ENCODE measurements at places on chromosomes 7 and 10.

DNA sequence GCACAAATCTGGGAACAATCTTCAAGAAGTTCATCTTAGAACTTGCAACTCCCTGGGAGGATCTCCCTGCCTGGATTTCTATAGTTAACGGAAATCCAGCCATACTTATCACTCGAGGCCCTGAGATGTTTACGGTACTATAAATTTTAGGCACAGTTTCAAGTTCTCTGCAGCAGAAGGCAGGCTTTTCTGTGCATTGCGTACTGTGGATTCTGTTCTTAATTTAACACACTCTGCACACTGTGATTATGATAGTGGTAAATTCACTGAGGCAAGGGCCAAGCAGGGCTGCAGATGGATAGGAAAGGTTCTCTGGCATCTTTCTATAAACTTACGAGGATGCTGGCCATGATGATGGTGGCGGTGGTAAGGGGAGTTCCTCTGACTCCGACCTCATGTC lies 10.6 kb downstream of the INHBA start:
- DNase-seq: no peak

- no peak for DNase-seq
Observed at GRCh38 chr10:95309958-95310357, 19.2 kb upstream of the PDLIM1 start.

GRCh38 chr7:20596653-20597052 lies 18.8 kb upstream of the ABCB5 start:
- DNase-seq: no peak

GRCh38 chr7:116786791-116787443 lies 75.5 kb upstream of the CAPZA2 start:
- DNase-seq: peak; percentile 2

GRCh38 chr10:107474650-107475049 lies 310.1 kb upstream of the SORCS1 start:
- DNase-seq: no peak

DNA sequence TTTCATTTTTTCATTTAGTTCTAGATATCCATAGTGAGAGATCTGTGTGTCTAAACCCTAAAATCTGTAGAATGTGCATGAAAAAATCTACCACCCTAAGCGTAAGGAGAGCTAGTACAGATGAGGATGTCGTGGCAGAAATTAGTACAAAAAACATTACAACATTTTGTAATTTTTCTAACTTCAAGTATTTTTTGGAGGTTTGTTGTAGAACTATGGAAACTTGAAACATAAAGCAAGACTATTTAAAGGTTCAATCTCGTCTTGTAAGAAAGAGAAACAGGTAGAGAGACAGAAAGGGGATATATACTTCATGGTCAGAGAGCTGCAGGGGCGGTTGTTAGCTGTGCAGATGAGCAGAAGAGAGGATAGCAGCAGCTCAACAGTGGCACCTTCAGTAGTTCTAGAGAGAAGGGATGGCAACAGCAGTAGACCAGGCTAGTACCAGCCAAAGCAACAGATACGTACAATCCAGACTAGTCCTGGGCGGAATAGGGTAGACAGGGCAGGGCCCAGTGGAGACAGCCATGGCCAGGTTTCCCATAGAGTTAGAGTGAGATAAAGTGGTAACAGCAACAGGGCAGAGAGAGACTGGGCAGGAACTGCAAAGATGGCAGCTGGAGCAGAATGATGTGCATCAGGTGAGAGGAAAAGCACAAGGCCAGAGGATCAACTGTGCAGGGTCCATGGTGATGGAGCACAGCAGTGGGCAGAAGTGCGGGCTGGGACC lies 145.2 kb downstream of the FRMD4A start:
- peak; percentile 50 for DNase-seq

DNA sequence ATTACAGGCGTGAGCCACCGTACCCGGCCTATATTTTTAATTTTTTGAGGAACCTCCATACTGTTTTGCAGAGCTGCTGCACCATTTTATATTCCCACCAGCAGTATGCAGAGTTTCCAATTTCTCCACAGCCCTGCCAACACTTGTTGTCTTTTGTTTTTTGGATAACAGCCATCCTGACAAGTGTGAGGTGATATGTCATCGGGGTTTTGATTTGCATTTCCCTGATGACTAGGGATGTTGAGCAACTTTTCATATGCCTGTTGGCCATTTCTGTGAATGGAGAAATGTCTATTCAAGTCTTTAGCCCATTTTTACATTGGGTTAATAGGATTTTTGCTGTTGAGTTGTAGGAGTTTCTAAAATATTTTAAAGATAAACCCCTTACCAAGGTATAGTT lies 22.2 kb downstream of the ENTPD7 start:
- no peak for DNase-seq

DNA sequence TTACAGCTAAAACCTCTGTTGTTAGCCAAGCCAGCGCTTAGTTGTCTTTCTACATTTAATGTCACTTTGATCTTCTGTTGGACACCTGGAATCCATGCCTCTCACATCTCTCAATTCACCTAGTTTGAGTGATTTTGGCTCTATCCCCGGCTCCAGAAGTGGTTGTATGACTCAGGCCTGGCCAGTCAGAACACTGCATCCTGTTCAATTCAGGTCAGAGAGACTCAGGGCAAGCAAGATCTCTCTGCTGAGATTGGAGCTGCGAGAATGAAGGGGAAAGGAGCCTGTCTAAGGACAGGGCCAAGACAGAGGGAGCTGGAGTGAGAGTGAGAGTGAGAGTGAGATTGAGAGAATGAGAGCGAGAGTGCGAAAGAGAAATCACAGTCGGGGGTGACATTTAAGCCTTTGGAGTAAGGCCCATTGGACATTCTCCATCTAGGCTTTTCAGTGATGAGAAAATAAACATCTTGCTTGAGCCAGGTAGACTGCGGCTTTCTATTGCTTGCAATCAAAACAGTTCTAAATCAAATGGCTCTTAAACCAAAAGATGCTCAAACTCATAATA lies 83.3 kb upstream of the DYNC1I1 start:
- no peak for DNase-seq

DNA sequence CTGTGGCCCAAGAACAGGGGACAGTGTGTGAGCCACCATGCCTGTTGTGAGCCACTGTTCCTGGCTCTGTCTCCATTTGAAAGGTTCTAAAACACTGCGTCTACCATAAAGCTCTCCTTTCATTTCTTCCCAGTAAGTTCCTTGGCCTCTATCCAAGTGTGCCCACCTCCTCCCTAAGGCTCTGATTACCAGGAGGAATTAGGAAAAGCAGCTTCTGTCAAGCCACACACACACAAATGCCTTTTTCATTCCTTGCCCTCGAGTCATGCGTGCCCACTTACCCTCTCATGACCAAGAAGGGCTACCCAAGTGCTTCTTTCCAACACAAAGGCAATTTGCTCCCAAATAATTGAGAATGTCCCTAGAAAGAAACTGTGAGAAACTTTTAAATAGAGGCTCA lies 70.8 kb upstream of the PARD3 start:
- no peak for DNase-seq

DNA sequence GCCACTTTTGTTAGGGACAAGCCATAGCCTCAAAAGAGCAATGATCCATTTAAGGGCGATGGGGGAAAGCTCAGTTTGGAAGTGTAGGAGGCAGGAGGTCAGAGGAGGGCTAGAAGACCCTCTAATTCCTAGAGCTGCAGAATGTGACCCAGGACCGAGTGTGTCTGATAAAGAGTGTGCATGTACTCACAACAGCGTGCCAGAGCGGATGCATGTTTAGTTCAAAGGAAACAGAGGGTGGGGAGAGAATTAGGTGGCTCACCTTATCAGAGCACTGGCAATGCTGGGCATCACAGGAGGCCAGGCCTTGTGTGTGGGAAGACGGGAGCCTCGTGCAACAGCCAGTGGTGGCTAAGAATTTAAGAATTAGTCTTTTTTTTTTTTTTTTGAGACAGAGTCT lies 133.9 kb upstream of the COBL start:
- no peak for DNase-seq

DNA sequence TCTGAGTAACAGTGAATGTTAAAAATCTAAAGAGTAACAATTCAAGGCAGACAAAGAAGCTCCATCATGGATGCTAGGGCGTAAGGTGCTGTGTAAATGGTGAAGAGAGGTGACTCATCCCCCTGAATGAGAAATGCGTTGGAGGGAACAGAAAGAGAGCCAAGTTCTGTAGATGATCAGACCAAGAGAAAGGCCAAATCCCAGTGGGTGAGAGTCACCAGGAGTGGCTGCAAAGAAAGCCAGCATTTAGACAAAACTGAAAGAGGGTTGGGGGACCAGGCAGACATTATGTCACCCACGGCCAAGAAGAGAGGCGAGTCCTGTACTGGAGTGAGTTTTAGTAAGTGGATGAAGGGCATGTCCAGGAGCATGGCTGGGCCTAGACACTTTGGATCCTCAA lies 153.1 kb downstream of the TRIL start:
- DNase-seq: no peak

DNA sequence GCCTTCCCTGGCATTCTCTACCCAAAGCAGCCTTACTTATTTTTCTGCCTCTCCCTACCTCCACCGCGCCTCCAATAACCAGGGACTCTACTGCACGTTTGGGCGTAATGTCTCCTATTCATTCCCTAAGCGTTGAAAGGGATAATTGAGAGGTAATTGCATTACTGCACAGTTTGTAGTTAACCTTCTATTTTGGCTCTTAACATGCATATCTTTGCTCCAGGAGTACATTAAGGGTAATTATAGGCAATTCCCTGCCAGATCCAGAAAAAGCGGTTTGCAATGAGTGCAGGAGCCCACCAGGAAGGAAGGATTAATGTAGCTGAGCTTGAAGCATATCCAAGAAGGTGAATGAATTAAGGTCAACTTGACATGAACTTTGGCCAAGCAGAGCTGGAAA lies 558.4 kb downstream of the TYW1 start:
- DNase-seq: no peak

DNA sequence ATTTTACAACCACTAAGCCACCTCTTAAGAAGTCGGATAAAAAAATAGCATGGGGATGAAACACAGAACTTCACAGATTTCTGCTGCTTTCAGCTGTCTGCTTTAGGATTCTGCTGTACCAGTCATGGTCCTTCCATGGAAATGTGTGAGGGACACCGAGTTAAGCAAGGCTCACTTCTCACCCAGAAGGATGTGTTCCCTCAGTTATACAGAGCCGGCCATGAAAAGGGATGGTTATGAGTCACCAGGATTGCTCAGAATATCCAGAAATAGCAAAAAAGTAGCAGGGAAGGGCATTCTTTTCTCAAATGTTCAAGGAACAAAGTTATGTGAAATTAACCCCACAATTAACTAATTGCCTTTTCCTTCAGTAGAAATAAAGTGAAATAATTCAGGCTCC lies 124.4 kb downstream of the AMPH start:
- no peak for DNase-seq

- no peak for DNase-seq
Observed at GRCh38 chr7:106413446-106413845, 128.7 kb upstream of the NAMPT start.

- no peak for DNase-seq
Observed at GRCh38 chr7:142788303-142789289, 17.8 kb downstream of the PRSS2 start.

GRCh38 chr7:99325001-99325493 lies 651 bp upstream of the ARPC1A start:
- DNase-seq: no peak

GRCh38 chr10:32326680-32327363 lies 20.1 kb downstream of the EPC1 start:
- no peak for DNase-seq

- DNase-seq: no peak
Observed at GRCh38 chr10:122323189-122323588, 51.3 kb upstream of the PLEKHA1 start.

GRCh38 chr10:31383810-31384588 lies 65.0 kb downstream of the ZEB1 start:
- DNase-seq: no peak

- no peak for DNase-seq
Observed at GRCh38 chr7:137867289-137867688, 20.5 kb upstream of the DGKI start.

- no peak for DNase-seq
Observed at GRCh38 chr10:79559726-79560125, 481 bp downstream of the SFTPA2 start.

- no peak for DNase-seq
Observed at GRCh38 chr7:131544449-131545301, 11.8 kb downstream of the PODXL start.

DNA sequence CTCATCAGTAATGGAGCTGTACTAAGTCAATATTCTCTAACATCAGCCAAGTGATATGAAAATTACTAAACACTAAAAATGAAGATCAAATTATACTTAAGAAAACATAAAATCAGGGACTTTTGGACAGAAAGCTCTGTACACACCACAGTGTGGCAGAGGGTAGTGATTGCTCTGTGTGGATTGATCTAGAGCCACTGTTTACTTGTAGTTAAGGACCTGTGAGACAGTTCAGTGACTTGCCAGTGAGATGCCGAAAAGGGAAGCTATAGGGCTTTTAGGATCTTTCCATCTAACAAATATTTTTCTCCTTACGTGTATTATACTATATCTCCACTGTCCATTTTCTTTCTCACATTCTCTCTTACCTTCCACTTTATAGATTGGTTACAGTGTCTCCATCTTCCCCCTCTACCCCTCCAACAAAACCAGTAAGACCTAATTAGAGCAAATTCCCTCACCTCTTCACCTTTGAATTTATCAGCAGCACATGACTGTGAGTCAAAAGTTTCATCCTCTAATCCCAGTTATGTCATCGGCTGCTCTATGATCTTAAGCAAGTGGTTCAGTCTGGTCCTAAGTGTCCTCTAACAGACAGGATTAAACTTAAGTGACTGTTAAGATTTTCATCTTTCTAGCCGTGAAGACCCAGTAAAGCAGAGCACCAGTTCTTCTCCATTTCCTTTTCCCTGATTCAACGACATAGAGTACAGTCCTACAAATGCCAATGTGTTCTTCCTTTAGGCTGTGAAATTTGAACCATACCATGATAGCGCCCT lies 6.9 kb downstream of the PIK3CG start:
- no peak for DNase-seq

DNA sequence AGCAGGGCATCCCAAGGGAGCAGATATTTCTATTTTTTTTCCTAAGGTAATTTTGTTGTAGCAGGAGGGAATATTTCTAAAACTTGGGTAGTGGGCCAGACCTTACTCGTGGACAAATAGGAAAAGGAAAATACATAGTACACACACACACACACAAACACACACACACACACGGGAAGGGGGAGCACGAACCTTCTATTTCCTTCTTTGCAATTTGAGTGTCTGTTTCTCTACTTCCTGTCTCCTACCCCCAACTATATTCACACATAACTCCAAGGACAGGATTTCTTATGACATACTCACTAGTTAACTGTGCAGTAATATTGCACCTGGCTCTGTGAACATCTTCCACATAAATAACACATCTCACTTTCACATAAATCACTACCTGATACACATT lies 4.4 kb downstream of the LDB1 start:
- no peak for DNase-seq

DNA sequence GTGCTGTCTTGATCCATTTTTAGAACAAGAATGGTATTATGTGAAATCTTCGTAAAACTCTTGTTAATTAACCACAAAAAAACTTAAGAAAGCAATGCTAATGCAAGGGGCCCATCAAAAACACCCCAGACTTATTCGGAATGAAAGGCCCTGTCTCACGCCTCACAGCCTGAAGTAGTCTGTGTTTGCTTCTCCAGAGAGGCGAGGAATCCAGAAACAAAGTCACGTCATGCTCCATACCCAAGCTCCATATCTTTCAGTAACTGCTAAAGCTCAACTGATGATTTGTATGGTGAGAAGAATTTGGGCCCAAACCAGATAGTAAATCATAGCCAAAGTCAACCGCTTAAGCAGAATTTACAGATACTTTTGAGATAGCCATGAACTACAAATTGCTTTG lies 155.4 kb downstream of the ATE1 start:
- no peak for DNase-seq

- no peak for DNase-seq
Observed at GRCh38 chr10:1644191-1644711, 93.1 kb downstream of the ADARB2 start.

Measured in stimulated activated CD4-positive, alpha-beta T cell treated with anti-CD3 and anti-CD28 coated beads, TNF-alpha, amount 100 ng/mL, for 48 hours (primary cell).